Foreskin keratinocyte (primary cell): ENCODE measurements at places on chromosomes 7 and 10. TPM values are rescaled to one million over a fixed set of nuclear protein-coding genes. Genes with fewer than 3 reads are reported as not detected.

Gene SH2D4B
- 0.02 TPM in 1 of 2 replicates, not detected in the other for polyA plus RNA-seq

Gene CHST3
- 7.9 and 8.0 TPM in 2 replicates for polyA plus RNA-seq

Gene CFTR
- polyA plus RNA-seq, result not detected in 2 replicates

Gene CYP2C19
- polyA plus RNA-seq, result not detected in 2 replicates

Gene NEUROD6
- not detected in 2 replicates for polyA plus RNA-seq

- DNase-seq, result no peak
These were observed 61.2 kb downstream of the PRKAR2B start for GRCh38 chr7:107105591-107106245.

DNA sequence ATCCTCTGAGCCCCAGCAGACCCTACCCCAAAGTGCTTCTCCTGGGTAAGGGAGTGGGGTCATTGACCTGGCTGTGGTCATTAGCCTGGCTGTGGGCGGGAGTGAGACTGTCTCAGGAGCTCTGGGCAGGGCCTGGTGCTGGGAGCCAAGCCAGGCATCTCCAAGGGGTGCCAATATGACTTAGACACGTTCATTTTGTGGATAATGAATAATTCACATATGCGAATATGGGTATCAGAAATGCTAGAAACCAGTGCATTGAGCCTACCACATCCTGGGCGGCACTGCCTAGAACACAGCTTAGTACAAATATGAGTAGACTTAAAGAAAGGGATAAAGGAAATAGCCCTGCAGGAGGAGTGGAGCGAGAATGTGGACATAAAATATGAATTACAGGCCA lies 14.4 kb upstream of the SRRM3 start:
- no peak for DNase-seq

- peak; percentile 9 for DNase-seq
These were observed 46.0 kb downstream of the LCOR start for GRCh38 chr10:96878057-96878456.

GRCh38 chr7:31333291-31333690 lies 7.2 kb downstream of the NEUROD6 start:
- no peak for DNase-seq

- no peak for DNase-seq
These were observed 35.2 kb upstream of the HECW1 start for GRCh38 chr7:43077285-43077684.

- no peak for DNase-seq
These were observed 596.6 kb downstream of the SDK1 start for GRCh38 chr7:3897430-3898372.
